ENCODE measurements at places on chromosomes 2 and 18. TPM values are rescaled to one million over a fixed set of nuclear protein-coding genes. Genes with fewer than 3 reads are reported as not detected.

Gene KLHL29
- 24.4 TPM for total RNA-seq

Gene FBLN7
- 5.1 TPM for total RNA-seq

- no peak for DNase-seq
Measured at GRCh38 chr2:207341804-207342203, 176.1 kb upstream of the KLF7 start.

DNA sequence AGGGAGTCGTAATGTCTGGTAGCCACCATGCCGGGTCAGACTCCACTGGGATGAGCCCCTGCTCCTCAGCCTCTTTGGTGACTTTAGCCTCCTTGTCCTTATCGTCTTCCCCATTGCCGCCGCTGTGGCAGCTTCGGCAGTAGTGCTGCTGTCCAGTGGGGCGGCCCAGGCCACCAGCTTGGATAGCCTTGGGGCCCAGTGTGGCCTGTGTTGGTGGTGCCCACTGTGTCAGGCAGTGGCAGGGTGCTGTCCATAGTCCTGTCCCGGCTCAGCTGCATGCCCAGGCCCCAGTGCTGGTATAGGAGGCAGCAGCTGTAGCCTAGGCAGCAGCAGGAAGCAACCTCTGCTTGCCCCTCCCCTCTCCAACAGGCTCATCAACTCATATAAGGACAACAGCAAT, 197.1 kb upstream of the RAB12 start:
- no peak for DNase-seq

DNA sequence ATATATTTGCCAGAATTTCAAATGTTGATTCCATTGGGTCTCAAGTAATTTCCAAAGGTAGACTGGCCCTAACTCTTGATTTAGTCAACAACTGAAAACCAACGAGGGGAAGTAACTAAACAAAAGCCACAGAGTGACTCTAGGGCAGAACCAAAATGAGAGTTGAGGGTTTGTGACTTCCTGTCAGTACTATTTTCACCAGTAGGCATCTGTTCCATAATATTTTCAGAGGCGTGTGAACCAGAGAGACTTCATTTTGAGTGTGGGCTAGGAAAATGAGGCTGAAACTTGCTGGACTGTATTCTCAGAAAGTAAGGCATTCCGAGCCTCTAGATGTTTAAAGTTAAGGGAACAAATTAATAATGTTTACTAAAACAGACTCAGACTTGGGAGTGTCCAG, 70.6 kb downstream of the GDF7 start:
- DNase-seq = no peak

- DNase-seq = no peak
Measured at GRCh38 chr2:183093857-183094657, 15.5 kb downstream of the DUSP19 start.

- no peak for DNase-seq
Measured at GRCh38 chr2:30272286-30272685, 41.0 kb downstream of the LBH start.

GRCh38 chr2:144445196-144445595, 74.7 kb downstream of the ZEB2 start:
- DNase-seq = no peak

GRCh38 chr2:155663265-155663664, 669.3 kb downstream of the NR4A2 start:
- no peak for DNase-seq

DNA sequence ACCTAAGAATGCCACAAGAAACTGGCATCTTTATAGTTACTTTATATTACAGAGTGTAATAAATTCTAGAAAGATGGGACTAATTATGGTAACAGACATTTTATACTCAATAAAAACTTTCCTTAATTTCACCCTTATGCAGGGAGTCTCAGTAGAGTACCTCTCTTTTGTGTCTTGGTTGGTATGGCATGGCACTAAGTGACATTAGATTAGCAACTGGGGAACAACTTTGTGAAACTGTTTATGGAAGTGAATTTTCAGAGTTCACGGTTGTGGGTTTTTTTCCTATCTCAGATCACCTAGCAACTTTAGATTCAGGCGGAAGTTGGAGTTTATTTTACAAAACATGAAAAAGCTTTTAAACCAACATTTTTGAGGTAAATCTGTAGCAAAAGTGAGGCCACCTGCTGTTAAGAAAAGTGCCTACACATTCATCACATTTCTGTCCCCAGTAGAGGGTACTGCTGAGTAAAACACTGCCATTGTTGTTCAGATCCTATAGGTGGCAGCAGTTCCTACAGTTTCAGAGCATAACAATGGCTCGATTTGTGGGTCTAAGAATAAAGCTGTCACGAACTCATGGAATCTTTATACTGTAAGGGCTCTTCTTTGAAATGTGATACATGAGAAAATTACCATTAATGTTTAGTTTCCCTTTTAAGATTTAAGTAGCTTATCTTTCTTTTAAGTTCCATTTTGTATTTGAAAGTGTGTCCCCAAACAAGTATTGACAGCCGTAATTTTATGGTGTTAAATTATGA, 117.6 kb downstream of the CAMKMT start:
- no peak for DNase-seq

DNA sequence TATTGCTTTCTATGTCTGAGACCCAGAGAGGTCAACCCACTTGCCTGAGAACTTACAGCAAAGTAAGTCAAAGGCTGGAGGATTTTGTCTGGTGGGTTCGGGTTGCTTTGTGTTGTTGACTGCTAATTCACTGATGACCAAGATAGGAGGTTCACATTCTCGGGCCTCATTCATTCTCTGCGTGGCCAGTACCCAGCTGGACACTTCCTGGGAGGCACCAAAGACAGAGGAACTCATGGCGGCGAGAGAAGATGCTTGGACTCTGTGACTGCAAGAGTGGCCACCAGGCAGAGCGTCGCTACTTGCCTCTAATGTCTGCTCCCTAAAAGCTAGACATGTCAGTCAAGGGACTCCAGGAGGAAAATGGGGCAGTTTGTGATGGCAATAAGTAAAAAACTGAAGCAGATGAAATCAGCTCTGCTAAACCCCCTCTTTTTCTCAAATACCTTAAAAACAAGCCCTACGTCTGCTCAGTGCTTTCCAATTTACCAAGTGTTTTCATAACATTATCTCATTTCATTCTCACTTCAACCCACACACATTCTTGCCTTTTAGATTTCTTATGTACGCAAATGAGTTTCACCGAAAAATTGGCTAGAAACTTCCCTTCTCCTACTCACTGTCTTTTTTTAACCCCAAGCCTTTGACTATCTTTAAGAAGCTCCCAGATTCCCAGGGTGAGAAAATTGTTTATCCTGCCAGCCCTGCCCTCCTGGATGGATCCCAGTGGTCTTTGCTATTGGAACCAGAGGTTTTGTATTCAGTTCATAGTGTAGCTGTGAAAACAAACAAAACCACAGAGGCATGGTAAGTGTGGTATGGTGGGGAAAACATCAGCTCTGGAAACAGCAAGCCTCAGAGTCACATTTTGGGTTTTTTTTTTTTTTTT, 4.9 kb upstream of the LBH start:
- no peak for DNase-seq

DNA sequence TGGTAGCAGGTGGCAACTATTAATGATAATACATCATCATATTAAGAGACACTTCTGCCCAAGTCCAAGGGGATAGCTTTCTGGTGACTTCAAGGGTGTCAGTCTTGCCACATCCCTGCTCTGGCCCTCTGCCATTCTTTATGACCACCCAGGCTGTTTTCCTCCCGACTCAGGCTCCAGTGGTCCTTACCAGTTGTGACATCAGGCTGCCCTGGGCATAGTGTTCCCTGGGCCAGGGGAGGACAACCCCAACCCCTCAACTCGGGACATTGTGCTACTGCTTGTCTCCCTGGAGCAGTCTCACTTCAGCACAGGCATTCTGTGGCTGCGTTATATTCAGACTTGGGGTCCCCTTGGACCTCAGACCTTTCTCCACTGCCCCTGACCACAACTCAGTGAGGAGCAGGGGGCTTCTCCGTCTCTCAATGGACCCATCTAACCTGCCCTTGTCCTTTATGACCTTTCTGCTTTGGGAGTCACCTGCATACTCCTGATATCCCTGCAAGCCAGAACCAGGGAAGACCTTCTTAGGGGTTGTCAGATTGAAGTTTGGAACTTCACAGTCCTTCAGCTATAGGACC, 12.8 kb downstream of the DNAJB2 start:
- DNase-seq = no peak

Measured in thoracic aorta (tissue), 2 donors.